ENCODE measurements at places on chromosomes 1 and 21. TPM values are rescaled to one million over a fixed set of nuclear protein-coding genes. Genes with fewer than 3 reads are reported as not detected.
A peak's percentile ranks its signal among the peaks of the same experiment; 100 is the strongest.

The TCHH gene
- not detected for total RNA-seq

DNA sequence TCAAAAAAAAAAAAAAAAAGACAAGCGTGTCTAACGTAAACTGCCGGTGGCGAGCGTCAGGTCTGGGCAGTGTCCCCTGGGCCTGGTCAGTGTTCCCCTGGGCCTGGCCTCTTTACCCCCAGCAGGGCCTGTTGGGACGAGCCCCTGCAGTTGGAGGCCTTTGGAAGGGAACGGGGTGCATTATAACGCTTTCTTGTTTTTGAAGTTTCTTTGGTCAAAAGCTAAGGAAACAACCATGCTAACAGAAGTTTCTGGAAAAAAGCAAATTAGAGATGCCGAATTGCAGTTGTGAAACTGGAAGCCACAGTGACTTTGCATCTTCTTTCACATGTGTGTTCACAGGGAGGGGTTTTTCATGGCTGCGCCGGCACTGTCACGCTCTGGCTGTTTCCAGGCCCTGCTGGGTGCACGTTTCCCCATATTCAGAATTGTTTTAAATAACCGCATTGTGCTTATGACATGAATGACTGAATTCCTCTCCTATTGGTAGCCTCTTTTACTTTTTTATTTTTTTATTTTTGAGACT is 16.0 kb downstream of the RRP1 start:
- peak; percentile 52 for DNase-seq

- no peak for DNase-seq
Observed at GRCh38 chr1:223737342-223737741, 25.0 kb downstream of the CAPN2 start.

The TNNI3K gene
- total RNA-seq = not detected

The FAM72D gene
- not detected for total RNA-seq

The TSPAN2 gene
- total RNA-seq = 0.43 TPM

- no peak for DNase-seq
Observed at GRCh38 chr21:43361127-43361492, 65.8 kb downstream of the SIK1 start.

DNA sequence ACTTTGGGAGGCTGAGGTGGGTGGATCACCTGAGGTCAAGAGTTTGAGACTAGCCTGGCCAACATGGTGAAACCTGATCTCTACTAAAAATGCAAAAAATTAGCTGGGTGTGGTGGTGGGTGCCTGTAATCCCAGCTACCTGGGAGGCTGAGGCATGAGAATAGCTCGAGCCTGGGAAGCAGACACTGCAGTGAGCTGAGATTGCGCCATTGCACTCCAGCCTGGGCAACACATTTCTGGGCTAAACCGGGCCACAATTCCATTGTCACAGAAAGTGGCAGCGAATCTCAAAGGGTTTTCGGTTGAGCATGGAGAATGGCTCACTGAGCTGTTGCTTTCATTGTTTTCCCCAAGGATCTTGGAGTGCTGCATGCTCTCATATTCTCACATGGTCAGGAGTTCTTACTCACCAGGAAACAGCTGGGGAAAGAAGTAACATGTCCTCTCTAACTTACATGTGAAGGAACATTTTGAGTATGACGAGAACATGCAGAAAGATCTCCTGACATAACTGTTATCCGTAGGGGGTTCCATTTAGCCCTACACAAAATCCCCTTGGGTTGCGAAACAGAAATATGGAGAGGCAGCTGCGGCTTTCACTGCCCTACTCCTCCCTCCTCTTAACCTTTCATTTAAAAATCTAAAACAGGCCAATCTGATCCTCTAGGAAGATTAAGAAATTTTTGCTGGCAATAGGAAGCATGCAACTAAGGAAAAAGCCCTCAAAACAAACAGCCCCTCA is 341.1 kb downstream of the PCP4 start:
- DNase-seq = no peak

DNA sequence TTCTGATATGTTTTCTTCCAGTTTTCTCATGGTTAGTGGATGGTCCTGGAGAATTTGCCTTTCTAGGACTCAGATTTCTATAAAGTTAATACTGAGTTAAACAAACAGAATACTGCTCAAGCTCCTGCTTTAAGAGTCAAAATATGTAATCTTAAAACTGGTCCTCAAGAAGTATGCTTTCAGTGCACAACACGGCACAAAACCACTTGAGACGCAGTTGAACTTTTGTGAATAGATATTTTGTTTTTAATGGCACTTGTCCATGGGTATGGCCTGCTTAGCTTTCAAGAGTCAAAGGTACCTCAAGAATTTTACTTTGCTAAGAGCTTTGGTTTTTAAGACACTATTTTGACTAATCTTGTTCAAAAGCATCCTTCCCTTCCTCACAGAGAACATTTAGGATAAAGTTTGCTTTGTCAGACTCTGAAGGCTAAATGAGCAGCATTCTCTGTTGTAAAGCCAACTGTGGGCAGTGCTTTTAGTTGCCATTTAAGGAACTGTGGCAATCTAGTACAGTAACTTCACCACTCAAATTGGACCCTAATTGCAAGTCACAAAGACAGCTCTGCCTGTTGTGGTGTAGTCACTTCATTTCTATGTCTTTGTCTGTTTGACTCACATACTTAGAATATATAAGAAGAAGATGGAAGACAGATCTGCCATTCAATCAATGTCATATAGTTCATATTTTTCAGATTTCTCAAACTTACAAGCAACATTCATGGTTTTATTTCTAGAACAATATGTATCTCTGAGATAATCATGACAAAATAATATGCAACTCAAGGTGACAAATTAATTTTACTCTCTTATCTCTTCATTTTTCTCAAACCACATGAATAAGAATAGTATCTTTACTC is 28.8 kb downstream of the SAMD13 start:
- DNase-seq = no peak

- no peak for DNase-seq
Observed at GRCh38 chr1:63922848-63923247, 149.0 kb downstream of the ROR1 start.

DNA sequence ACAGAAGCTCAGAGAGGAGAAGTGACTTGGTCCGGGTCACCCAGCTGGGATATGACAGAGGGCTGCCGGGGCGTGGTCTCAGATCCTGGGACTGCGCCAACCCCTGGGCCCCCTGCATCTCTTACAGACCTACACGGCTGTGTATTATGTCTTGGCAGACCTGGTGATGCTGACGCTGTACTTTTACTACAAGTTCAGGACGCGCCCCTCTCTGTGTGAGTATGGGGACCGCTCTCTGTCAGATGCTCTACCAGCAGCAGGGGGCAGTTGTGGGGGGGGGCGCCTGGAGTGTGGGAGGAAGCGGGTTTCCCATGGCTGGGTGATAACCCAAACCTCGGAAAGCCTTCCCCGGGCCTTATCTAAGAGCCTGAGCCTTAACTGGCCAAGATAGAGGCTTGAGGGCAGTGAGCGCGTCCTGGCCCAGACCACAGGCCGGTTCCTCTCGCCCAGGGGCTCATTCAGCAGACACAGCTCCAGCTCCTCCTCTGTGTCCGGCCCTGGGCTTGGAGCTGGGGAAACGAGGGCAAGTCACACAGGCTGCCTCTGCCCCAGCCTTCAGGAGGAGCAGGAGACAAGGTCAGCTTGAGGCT is 13.3 kb downstream of the SLC66A1 start:
- DNase-seq = no peak

The RNU1-2 gene
- total RNA-seq = 3,852 TPM

DNA sequence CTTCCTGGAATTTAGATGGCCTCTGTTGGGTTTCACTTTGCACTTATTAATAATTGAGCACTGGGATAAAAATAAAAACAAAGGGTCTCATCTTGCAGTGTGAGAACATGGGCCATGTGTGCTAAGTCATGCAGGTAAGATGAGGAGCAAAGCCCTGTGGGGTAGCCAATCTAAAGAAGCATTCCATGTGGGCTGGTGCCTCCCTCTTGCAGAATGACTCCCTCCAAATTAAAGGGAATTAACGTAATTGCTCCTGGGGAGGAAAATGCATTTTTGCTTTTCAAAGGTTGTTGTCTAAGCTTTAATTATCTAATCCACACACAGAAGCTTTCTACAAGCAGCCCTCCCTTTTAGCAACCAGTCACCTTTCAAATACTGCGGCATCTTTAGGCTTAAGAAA is 69.8 kb downstream of the CDC14A start:
- no peak for DNase-seq

The DMBX1 gene
- total RNA-seq = not detected

DNA sequence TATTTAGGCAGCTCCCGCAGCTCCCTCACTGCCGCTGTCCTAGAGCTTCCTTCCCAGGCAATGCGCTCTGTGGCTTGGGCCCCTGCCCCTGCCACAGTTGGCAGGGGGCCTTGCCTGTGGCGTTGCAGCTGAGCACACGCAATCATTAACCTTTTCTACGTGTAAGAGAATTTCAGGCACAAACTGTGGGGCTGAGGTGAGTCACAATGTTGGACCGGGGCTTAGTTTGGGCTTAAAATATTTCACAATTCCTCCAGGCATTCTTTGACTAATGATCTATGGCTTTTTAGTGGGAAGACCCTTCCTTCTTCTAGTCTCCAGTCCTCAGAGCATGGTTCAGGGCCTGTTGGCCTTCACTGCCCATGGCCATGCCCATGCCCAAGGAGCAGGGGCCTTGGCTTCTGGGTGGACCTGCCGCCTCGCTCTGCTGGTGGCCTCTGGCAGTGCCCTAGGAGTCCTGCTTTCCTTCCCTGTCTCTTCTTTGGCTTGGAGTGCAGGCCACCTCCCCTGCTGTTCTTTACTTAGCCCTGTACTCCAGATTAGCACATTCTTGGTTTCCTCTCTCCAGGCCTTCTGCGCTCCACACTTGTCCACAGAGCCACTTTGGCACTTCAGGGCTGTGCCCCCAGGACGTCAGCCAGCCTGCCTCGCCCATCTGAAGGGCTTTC is 39.2 kb downstream of the MAPKAPK2 start:
- no peak for DNase-seq

The CD46 gene
- 109 TPM for total RNA-seq

The TFF2 gene
- not detected for total RNA-seq

DNA sequence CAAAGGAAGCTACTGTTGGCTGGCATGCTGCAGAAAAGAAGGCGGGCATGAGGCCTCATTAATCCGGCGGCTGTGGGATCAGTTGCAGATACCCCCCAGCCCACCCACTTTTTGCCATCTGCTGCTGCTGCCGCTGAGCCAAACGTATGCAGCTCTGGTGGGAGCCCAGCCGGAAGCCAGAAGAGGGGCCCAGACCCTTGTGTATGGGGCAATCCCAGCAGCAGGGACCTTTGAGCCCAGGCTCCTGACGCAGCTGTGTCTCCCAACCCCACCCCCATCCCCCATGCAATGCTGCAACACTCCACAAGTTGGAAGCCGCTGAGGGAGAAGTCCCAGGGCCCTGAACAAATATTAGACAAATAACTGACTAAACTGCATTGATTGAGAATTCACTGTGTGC is 106.0 kb downstream of the ELAVL4 start:
- no peak for DNase-seq

- DNase-seq = no peak
Observed at GRCh38 chr1:206442101-206442500, 28.2 kb upstream of the IKBKE start.

DNA sequence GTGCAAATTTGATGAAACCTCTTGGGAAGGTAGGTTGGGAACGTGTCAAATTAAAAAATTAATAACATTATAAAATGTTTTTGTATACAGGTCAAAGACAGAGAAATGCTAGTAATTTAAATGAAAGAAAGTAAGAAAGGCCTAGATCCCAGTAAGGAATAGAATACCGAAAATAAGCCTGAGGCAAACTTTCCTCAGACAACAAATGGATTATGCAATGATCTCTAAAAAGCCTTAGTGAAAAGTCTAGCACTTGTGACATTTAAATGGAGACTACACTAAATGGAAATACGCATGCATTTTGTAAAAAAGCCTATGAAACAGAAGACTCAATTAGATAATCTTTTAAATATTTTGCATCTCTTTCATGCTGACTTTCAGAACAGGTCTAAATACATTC is 138.5 kb upstream of the ZNHIT6 start:
- no peak for DNase-seq

GRCh38 chr1:112934577-112934976 is 21.4 kb downstream of the SLC16A1 start:
- no peak for DNase-seq

DNA sequence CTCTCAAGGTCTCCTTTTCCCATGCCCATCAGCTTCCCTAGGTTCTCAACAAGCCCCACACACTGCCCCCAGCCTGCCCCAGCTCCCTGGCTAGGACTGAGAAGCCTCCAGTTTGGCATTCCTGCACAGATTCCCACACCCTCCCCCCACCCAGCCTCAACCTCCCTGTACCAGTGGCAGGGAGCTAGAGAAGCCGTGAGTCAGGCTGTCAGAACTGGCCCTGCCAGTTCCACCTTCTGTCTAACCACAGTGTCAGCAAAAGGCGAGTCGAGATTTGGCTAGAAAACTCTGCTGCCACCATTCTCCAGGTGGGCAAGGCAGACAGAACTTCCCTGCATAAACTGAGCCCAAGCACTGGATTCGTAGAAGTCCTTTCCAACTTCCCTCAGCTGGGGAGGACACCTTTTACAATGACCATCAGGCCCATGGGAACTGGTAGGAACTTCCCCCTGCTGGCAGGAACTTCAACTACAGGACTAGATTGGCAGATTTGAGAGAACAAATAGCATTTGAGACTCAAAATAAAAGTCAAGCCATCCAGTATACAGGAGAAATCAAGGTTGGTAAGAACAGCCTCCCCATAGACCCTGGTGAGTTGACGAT is 31.0 kb downstream of the TNNT2 start:
- DNase-seq = no peak

Measured in CD8-positive, alpha-beta T cell (primary cell).